Left ventricle myocardium inferior (tissue), 1 donor: ENCODE measurements at places on chromosomes 1 and 21. TPM values are rescaled to one million over a fixed set of nuclear protein-coding genes. Genes with fewer than 3 reads are reported as not detected.

GRCh38 chr1:25245809-25246599 is 1.2 kb downstream of the RSRP1 start:
- DNase-seq, result no peak

DNA sequence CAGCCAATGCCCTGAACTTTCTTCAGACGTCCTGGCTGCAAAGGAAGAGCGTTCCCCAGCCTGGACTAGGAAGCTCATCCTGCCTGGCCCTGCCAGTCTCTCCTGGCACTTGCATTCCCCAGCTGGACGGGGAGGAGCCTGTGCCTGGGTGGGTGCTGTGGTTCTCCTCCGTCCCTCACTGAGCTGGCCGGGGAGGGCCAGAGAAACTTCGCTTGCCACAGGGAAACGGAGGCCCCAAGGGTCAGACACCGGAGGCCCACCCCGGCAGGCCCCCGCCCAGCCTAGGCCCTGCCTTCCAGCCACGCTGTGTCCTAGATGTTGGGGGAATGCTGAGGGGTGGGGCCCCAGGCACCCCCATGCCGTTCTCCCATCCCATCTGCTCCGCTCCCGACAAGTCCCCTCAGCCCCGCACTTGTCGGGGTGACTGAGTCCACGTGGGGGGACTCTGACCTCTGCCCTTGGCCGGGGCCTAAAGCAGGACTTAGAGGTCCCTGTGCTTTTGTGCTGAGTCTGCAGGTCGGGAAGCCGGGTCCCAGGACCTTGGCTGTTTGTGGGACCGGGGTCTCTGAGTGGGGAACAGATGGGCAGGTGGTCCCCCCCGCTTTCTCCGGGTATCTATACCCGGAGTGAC is 4.8 kb downstream of the FTCD start:
- no peak for DNase-seq

GRCh38 chr1:161092621-161093028 is 3.3 kb upstream of the NECTIN4 start:
- DNase-seq, result no peak

DNA sequence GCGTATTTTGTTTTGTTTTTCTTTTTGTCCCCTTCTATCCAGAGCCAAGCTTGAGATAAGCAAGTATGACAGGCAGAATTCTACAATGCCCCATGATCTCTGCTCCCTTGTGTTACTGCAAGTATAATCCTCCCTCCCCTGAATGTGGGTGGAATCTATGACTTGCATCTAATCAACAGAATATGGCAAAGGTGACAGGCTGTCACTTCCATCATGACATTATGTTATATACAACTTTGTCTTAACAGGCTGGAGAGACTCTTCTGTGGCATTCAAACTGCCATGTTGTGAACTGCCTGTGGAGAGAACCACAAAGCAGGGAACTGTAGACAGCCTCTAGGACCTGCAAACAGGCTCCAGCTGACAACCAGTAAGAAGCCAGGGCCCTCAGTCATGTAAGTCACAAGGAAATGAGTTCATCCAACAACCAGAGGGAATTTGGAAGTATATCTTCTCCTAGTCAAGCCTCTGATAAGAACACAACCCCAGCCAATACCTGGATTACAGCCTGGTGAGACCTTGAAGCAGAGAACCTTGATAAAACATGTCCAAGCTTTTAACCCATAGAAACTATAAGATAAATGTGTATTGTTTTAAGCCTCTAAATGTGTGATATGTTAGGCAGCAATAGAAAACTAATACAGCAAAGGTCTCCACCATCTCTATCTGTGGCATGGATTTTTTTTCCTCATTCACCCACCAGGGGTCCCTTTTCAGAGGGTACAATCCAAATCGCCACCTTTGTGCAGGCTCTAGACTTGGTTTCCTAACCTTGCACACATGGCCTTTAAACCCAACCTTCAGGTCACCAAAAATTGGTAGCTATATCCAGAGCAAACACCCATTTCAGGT is 5.7 kb upstream of the C1orf162 start:
- DNase-seq, result no peak

DNA sequence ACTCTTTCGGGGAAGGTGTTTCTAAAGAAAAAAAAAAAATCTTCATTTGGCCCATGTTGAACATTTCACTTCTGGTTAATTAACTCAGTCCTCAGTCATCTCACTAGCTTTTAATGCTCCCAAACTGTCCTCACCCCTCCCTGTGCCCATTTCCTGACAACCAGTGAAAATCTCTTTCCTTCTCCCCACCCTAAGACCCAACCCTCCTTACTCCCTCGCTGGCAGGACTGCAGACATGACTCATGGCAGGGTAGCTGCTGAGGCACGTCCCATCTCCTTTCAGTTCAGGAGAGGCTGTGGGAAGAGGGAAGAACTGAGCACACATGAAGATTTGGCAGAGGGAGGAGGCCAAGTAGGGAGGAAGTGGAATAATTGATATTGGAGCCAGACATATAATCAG is 12.6 kb downstream of the PKP1 start:
- no peak for DNase-seq

GRCh38 chr1:228969953-228970800 is 234.9 kb downstream of the RHOU start:
- no peak for DNase-seq

DNA sequence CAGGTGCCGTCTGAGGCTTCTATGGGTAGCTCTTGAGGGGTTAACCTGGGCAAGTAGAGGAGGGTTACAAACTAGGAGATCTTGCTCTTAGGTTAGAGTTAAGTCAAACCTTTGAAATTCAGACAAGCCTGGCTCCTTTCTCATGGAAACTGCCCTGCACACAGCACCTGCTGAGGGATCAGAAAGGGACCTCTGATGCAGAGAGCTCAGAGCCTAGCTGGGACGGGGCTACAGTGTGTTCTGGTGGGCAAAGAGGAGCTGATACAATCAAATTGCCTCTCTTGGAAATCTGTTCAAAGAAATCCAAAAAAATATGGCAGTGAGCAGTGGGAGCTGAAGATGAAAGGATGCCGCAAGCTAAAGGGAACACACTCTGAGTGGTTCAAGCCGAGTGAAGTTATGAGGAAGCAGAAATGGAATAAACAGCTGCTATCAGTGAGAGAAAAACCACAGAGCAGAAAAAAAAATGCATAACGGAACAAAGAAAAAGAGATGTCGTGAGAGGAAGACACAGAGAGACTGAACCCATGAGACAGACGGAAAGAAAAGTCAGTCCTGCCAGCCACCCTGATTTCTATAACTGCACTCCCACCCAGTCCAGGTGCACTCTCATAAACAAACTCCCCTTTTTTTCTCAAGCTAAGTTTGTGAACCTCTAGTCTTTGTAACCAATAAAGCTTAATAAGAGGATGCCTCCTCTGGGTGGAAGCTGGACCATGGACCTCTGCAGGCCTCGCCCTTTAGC is 26.6 kb downstream of the PAFAH2 start:
- DNase-seq, result no peak

DNA sequence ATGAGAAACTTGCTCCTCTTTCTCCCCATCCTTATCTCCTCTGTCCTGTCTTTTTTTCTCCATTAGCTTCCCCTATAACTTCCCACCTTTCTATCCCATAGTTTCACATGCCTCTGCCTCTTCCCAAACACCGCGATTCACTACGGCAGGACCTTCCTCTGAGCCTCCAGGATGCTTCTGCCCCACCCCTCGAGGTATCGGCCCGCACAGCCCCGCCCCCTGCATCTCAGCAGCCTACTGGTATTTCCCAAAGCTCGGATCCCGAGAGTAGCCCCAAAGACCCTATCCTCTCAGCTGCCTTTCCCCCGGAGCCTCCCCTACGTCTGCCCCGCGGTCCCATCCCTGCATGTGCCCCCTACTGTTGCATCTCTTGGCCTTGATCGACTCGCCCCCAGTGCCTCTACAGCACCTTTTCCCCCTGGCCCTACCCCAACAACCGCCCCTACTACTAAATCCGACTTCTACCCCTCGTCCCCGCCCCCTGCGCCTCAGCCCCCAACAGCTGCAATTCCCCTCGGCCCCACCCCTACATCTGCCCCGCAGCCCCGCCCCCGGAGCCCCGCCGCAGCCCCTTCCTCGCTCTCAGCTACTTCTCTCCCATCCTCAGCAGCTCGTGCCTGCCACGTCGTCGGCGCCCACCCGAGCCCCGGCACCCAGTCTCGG is 512 bp downstream of the PIAS3 start:
- peak; percentile 54 for DNase-seq

The PGLYRP3 gene
- not detected for total RNA-seq

The ERG gene
- 17.3 TPM for total RNA-seq

The NECTIN4 gene
- not detected for total RNA-seq

The UTS2 gene
- not detected for total RNA-seq

The OR6N1 gene
- not detected for total RNA-seq

The GPR137B gene
- total RNA-seq, result 36.7 TPM

The KIAA1614 gene
- 9.1 TPM for total RNA-seq

The COL6A2 gene
- 157 TPM for total RNA-seq

The SPRR1A gene
- total RNA-seq, result not detected

The HNRNPU gene
- total RNA-seq, result 167 TPM

The VWA5B1 gene
- 0.16 TPM for total RNA-seq
